ENCODE measurements at places on chromosomes 7 and 10. TPM values are rescaled to one million over a fixed set of nuclear protein-coding genes. Genes with fewer than 3 reads are reported as not detected.

Gene LRGUK
- total RNA-seq, result 0.13 TPM

Gene TMEM229A
- not detected for total RNA-seq

Gene ARID5B
- 11.6 TPM for total RNA-seq

Gene VAX1
- total RNA-seq, result not detected

Gene TMEM176B
- total RNA-seq, result not detected

Gene RABGEF1
- 22.4 TPM for total RNA-seq

Gene NPSR1
- total RNA-seq, result not detected

Data from dermis microvascular lymphatic vessel endothelial cell (primary cell).